ENCODE measurements at places on chromosomes 12 and 14. TPM values are rescaled to one million over a fixed set of nuclear protein-coding genes. Genes with fewer than 3 reads are reported as not detected.

The CLECL1 gene
- total RNA-seq: 0.18 TPM

The BDKRB2 gene
- 3.5 TPM for total RNA-seq

The KRT85 gene
- total RNA-seq: not detected

The KCNH5 gene
- 0.04 TPM for total RNA-seq

The CEBPE gene
- total RNA-seq: 0.13 TPM

The CDH24 gene
- total RNA-seq: 2.1 TPM

The WBP11 gene
- total RNA-seq: 12.7 TPM

The SYNJ2BP gene
- total RNA-seq: 34.2 TPM

The RNASE7 gene
- total RNA-seq: not detected

The OR6C2 gene
- not detected for total RNA-seq
